Upper lobe of right lung (tissue), 1 donor: ENCODE measurements at places on chromosomes 6 and 20. TPM values are rescaled to one million over a fixed set of nuclear protein-coding genes. Genes with fewer than 3 reads are reported as not detected.

GRCh38 chr6:33828764-33829731 lies 25.2 kb upstream of the MLN start:
- H3K4me3 ChIP-seq, result no peak overlapping the region
- H3K4me1 ChIP-seq, result no peaks in the 10 kb centered on the region
- peaks cover 5% of the 10 kb centered on the region for H3K27me3 ChIP-seq
- no peak overlapping the region for H3K27ac ChIP-seq

GRCh38 chr20:16299897-16300296 lies 273.4 kb downstream of the KIF16B start:
- H3K27ac ChIP-seq, result no peak overlapping the region
- DNase-seq, result no peak
- H3K36me3 ChIP-seq, result no peaks in the 10 kb centered on the region
- H3K27me3 ChIP-seq, result no peaks in the 10 kb centered on the region
- H3K4me3 ChIP-seq, result no peak overlapping the region

- peaks cover 10% of the 10 kb centered on the region for H3K27me3 ChIP-seq
- H3K27ac ChIP-seq, result no peak within 1 kb of the TSS
- H3K4me3 ChIP-seq, result peak within 1 kb of the TSS; percentile 45
- H3K4me1 ChIP-seq, result no peaks in the 10 kb centered on the region
- H3K36me3 ChIP-seq, result no peaks in the 10 kb centered on the region
These were observed at the start of gene RIMS1 for GRCh38 chr6:71886184-71887005. TSS of gene RIMS1 (plus strand) at chr6:71886550. CDS start at chr6:71887024, 474 bp downstream.

DNA sequence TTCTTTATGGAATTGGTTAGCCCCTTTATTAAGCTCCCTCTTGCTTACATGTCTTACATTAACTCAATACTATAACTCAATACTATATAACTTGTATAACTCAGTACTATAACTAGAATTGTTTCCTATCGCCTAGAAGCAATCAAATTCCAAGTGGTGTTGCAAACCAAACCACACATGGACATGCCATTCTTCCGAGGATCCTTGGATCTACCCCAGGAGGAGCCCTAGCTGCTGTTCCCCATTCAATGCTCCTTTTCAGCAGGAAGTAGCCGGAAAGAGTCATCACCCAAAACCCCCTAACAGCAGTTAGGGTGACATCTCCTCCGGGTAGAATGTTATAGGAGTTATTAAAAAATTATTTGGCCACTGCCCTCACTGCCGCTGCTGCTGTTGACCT lies 40.5 kb downstream of the PLN start:
- DNase-seq, result no peak
- no peaks in the 10 kb centered on the region for H3K36me3 ChIP-seq
- no peak overlapping the region for H3K27ac ChIP-seq

ULBP1 gene
- total RNA-seq, result 1.2 TPM

DNA sequence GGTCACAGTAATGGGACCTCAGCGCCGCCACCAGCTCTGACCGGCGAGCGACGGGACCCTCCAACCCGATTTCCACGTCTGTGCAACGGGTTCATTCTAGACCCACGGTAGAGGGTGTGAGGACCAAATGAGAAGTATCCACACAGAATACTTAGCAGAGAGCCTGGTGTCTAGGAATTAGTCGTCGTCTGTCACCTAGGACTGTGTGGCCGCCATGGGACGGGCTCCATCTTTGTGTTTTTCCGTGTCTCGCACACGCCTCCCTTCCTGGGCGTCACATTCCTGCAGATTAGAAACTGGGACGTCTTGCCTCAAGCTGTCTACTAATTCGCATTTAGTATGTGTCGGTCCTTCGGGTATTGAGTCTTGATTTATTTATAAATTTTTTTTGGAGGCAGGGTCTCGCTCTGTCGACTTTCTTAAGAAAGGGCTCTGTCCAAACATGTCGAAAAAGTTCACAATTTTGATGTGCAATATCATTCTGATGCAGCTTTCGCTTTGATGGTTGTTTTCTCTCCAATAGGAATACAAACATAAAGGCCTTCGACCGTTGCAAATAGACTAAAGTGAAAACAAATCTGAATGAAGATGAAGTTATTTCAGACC lies 563 bp downstream of the MGME1 start:
- H3K27ac ChIP-seq, result peak overlapping the region; percentile 99
- peaks cover 66% of the 10 kb centered on the region for H3K4me1 ChIP-seq
- H3K36me3 ChIP-seq, result no peaks in the 10 kb centered on the region

- no peak overlapping the region for H3K27ac ChIP-seq
- no peak for DNase-seq
- no peaks in the 10 kb centered on the region for H3K36me3 ChIP-seq
These were observed 97.3 kb downstream of the NRSN1 start for GRCh38 chr6:24223115-24223919.

DNA sequence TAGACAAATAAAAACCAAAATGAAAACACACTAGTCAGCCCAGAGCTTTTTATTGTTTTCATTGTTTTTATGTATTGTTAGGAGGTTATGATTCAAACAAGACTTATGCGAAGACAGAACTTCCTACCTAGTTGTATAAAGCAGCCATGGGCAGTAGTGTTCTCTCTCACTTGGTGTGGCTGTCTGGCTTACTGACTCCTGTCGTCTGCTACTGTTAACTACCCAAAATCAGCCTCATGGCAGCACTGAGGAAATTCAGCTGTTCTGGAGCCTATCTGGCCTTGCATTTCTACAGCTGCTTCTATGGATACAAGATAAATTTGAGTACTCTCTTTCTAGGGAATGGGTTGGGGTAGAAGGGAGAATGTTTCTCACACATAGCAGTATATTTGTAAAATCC lies 20.4 kb downstream of the VTA1 start:
- no peaks in the 10 kb centered on the region for H3K4me1 ChIP-seq
- H3K27ac ChIP-seq, result no peak overlapping the region
- H3K4me3 ChIP-seq, result no peak overlapping the region
- DNase-seq, result no peak

DNA sequence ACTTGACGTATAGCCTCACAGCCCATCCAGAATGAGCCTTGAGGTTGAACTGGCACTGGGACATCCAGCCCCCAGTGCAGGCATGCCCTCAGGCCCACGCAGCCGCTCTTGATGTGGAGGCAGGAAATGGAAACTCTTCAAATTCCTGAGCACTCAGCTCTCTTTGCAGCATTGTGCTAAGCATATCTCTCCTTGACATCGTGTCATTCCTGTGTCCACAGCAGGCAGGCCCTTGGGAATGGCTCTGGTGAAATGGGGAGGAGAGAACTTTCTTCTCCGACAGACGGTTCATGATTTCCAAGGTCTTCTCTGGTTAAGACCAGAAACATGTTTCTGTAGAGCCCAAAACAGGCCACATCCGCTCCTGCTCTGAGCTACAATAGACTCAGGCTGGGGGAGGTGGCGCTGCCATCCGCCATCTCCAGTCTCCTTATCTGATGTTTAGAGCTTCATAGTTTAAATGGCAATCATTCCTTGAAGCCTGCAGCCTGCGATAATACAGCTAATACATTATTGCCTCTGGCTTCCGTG lies 248.8 kb downstream of the CDH4 start:
- H3K4me3 ChIP-seq, result no peak overlapping the region
- H3K36me3 ChIP-seq, result no peaks in the 10 kb centered on the region
- H3K27me3 ChIP-seq, result no peaks in the 10 kb centered on the region
- no peak for DNase-seq
- no peak overlapping the region for H3K27ac ChIP-seq
- H3K4me1 ChIP-seq, result no peaks in the 10 kb centered on the region
